Calu3 (cell line): ENCODE measurements at places on chromosomes 5 and 9.

GRCh38 chr9:32590898-32591297 lies 17.9 kb upstream of the NDUFB6 start:
- no peak for DNase-seq

- DNase-seq: no peak
Observed at GRCh38 chr9:6229619-6230018, 14.0 kb downstream of the IL33 start.

- DNase-seq: peak; percentile 2
Observed at GRCh38 chr5:89343666-89344065, 460.7 kb upstream of the MEF2C start.

DNA sequence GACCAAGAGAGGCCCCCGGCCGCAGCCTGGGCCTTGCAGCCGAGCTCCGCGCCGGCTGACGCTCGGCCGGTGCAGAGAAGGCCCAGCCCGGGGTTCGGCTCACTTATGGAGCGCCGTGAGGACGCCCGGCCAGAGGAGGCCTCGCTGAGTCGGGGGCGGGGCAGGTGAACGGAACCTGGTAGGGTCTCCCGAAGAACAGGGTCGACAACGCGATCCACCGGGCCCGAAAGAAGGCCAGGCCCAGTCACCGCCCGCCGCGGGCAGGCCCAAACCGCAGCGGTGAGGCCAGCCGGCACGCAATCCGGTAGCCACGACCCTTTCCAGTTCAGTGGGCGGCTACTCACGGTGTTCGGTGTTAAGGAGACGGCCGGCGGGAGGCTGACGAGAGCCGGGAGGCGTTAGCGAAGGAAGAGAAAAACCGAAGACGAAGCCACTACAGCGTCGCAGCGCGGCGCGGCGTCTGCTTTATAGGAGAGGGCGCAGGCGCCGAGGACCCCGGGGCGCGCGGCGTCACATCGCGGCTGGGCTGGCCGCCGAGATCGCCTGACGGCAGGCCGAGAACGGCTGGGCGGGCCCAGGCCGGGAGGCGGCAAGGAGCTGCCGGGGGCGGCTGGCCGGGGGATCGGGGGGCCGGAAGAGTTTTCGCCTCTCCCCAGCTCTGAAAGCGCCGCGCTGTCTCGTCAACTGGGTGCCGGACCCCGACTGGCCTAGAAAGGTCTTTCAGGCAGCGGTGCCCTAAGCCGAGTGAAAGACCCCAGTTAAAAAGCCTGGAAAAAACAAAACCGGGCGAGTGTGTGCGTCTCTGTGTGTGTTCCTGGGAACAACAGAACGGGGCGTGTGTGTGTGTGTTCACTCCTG lies at the start of gene SKP1:
SKP1 (minus strand) TSS at position 440 of the 858 bp plus-strand sequence. CDS start 2,928 bp downstream, outside the sequence.
- DNase-seq: peak; percentile 92

GRCh38 chr9:85157772-85158171 lies 488.2 kb downstream of the NTRK2 start:
- no peak for DNase-seq
